ENCODE measurements at places on chromosomes 3 and 15.

- peak; percentile 48 for DNase-seq
Measured at GRCh38 chr15:67840749-67841512, 1.1 kb upstream of the RNU6-1 start.

DNA sequence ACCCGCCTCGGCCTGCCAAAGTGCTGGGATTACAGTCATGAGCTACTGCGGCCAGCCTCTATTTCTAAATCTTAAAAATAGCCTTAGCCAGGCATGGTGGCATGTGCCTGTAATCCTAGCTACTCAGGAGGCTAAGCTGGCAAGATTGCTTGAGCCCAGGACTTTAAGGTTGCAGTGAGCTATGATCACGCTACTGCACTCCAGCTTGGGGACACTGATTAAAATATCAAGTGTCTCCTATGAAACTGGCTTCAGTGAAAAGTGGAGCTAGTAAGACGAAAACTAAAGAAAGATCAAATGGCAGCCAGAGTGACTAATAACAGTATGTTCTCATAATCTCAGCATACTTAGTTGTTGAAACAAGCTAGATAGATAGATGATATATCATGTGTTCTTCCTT, 112.5 kb downstream of the STT3B start:
- DNase-seq: no peak

GRCh38 chr3:18127174-18127858, 297.8 kb downstream of the SATB1 start:
- no peak for DNase-seq

DNA sequence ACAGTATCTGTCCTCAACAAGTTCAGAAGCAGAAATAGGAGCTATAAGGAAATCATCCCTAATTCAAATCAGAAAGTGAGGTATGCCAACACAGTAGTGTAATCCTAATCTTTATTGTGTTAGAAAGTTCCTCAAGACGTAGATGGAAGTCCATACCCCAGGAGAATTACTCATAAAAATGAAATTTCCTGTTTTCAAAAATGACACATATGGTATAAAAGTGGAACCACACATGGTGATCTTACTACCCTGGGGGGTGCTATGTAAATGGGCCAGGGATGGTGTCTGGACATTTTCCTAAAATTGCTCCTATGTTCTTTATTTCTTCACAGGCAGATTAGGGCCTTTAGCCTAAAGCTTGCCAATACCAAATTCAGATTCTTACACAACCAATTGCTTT, 204.1 kb downstream of the ARRDC4 start:
- no peak for DNase-seq

DNA sequence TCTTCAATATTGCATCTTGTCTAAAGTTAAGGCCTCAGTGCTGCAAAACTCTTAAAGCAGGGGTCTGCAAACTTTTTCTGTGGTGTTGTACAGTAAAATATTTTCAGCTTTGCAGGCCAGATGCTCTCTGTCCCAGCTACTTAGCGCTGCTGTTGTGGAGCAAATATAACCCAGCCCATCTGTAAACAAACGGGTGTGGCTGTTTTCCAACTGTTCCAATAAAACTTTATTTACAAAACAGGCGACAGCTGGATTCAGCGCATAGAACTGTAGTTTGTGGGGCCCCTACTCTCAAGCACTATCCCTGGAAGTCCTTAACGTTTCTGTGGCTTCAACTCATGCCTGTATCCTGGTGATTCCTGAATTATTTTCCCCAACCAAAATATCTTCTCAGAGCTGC, 365.0 kb downstream of the FOXP1 start:
- DNase-seq: no peak

GRCh38 chr3:129060276-129061022, at the start of gene GP9:
GP9 (plus strand) TSS chr3:129060779; CDS start chr3:129061740, 961 bp downstream.
- DNase-seq: no peak

DNA sequence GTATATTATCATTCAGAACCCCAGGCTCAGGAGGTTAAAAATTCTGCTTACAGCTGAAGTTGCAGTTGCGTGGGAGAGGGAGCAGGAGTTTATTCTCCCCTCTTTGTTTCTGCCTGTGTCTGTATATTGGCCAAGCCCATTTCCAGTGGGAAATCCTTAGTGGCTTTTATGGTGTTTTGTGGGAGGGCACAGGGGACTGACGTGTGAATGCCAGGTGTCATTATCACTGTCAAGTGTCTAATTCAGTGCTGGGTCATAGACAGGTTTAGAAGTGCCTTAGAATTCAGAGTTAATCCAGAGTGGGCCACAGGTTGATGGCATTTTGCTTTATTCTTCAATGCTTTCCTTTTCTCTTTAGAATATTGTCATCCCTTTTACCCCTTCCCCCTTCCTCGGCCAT, 33.4 kb downstream of the SLCO3A1 start:
- no peak for DNase-seq

DNA sequence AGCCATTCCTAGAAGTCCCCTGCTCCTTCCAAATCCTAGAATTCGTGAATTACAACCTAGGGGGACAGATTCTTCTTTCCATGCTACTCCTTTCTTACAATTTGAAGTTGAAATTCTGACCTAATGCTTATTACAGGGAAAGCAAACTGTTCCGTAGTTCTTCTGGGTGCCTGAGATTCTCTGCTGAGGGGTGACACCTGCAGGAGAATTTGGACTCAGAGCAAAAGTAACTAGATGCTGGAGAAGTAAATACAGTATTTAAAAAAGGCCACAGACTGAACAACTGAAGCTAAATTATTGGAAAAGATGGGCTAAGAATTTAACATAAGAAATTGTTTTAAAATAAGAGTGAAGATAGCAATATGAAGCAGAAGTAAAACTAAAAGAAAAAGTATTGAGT, 37.9 kb downstream of the ACAD9 start:
- DNase-seq: peak; percentile 13

GRCh38 chr3:101325393-101326134, 5.2 kb upstream of the IMPG2 start:
- DNase-seq: no peak

DNA sequence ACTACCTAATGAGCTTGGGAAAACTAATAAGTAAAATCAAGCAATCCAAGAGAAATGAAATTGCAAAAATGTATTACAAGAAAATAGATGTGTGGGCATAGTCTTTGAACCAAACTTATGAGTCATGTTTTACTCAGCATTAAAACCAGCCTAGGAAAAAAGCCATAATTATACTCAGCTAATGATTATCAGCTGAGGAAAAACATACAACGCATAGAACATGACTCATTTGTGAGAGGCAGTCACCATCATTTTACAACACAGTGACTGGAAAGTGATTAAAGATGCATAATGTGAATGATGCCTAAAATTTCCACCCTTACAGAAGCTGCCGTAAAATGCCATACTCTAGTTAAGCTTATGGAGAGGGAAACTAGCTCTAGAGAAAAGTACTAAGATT, 238.0 kb upstream of the EOMES start:
- DNase-seq: peak; percentile 59

DNA sequence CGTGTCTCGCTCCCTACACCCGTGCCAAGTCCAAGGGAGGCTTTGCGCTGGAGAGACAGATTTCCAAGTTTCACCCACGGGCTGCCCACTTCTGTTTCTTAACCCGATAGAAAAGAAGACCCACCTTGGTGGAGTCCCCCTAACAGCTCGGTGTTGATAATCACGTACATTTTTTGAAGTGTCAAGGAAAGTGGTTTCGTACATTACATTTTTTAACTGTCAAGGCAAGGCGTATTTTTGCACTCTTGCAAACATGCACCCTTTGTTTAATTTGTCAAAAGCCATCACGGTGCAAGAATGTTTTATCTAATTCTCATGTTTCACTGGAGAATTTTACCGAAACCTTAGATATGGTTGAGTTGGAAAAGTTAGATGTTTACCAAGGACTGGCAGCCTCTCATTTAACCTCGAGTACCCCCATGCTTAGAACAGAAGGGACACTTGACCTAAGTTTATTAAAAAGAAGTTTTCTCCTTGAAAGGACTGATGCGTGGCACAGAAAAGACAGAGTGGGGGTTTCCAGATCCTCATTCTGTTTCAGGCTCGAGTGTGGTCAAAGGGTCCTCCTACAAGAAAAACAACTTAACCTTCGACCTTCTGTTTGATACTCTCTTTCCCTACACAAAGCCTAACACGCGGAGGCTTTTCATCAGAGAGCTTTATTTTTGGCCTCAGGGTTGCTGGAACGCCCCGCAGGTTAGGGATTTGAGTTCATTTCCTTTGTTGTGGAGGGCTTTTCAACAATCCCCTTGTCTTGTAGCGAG, 882 bp downstream of the GXYLT2 start:
- DNase-seq: peak; percentile 40

DNA sequence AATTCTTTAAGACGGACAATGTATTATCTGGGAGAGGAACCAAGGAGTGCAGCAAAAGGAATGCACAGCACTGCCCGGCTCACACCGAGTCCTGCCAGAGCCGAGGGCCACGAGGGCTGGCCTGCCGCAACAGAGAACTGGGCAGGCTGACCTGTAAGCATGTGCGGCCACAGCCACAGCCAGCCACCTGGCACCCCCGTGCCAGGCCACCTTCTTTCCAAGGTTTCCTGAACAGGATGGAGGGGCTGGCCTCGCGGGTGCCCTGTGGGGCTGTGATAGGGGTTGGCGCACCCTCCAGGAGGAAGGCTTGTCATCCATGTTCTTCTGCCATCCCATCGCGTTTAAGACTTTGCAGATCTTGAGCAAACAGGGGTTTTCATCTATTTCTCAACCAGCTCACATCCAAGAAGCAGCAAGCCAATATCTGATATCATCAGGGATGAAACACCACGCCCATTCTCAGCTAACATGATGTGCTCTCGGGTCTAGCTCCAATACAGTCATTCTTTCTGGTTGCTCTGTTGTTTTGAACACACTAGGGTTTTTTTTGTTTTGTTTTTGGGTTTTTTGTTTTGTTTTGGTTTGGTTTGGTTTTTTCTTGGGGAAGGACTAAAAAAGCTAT, 10.2 kb downstream of the CA12 start:
- DNase-seq: peak; percentile 98

GRCh38 chr3:134650431-134651346, at the start of gene KY:
KY (minus strand) TSS chr3:134651022; CDS start chr3:134650960, 62 bp downstream.
- DNase-seq: peak; percentile 62

DNA sequence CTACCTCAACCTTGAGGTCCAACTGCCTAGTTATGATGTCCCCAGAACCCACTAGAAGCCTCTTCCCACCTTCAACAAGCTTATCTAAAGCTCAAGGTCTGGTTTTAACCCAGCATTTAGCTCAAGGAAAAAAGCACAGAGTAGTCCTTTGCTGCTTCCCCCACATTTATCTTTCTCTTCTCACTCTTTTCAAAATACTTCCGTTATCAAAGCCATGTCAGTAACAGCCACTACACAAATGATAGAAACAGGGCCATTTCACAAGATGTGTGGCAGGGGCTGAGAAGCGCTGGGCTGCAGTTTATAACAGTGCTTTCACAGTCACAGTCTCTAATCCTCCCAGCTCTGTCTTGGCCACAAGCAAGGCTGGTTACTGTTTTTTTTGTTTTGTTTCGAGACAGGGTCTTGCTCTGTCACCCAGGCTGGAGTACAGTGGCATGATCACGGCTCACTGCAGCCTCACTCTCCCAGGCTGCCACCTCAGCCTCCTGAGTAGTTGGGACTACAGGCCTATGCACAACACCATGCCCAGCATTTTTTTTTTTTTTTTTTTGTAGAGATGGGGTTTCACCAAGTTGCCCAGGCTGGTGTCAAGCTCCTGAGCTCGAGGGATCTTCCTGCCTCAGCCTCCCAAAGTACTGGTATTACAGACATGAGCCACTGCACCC, 218.8 kb downstream of the OSBPL10 start:
- DNase-seq: no peak
